IMR-90 (cell line): ENCODE measurements at places on chromosomes 6 and 20.
A peak's percentile ranks its signal among the peaks of the same experiment; 100 is the strongest.

DNA sequence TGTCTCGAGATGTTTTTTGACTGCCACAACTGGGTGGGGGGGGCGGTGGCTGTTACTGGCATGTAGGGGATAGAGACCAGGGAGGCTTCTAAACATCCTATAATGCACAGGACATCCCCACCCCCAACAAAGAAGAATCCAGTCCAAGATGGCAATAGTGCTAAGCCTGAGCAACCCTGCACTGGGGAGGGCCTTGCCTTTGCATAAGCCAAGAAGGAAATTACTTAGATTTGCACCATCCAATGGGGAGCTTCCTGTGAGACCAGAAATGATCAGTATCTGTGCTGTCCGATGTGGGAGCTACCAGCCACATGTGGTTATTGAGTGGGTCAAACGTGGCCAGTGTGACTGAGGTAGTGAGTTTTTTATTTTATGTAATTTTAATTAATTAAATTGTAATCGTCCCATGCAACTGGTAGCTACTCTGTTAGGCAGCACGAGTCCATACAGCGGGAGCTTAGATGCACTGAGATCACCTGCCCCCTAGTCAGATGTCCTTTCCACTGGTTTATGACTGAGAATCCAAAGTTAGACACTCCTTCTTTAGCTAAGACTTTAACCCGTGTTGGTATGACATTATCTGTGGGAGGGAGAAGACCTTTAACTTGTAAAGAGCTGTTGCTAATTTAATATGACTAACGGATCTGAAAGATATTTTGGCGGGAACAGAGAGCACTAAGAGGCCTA, 97.4 kb upstream of the NEDD9 start:
- DNase-seq: no peak

- no peak for DNase-seq
Observed at GRCh38 chr6:53244399-53244931, 95.8 kb upstream of the GCM1 start.

GRCh38 chr6:33140556-33140955, 51.7 kb downstream of the COL11A2 start:
- no peak for DNase-seq

DNA sequence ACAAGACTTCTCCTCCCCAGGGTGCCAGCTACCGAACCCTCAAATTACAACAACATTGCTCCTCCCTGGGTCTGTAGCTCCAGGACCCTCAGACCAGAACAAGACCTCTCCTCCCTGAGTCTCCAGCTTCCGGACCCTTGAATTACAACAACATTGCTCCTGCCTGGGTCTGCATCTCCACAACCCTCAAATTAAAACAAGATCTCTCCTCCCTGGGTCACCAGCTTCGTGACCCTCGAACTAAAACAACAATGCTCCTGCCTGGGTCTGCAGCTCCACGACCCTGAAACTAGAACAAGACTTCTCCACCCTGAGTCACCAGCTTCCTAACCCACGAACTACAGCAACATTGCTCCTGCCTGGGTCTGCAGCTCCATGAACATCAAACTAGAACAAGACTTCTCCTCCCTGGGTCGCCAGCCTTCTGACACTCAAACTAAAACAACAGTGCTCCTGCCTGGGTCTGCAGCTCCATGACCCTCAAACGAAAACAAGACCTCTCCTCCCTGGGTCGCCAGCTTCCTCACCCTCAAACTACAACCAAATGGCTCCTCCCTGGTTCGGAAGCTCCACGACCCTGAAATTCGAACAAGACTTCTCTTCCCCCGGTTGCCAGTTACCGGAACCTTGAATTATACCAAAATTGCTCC, 324.5 kb downstream of the PREX1 start:
- DNase-seq: no peak

DNA sequence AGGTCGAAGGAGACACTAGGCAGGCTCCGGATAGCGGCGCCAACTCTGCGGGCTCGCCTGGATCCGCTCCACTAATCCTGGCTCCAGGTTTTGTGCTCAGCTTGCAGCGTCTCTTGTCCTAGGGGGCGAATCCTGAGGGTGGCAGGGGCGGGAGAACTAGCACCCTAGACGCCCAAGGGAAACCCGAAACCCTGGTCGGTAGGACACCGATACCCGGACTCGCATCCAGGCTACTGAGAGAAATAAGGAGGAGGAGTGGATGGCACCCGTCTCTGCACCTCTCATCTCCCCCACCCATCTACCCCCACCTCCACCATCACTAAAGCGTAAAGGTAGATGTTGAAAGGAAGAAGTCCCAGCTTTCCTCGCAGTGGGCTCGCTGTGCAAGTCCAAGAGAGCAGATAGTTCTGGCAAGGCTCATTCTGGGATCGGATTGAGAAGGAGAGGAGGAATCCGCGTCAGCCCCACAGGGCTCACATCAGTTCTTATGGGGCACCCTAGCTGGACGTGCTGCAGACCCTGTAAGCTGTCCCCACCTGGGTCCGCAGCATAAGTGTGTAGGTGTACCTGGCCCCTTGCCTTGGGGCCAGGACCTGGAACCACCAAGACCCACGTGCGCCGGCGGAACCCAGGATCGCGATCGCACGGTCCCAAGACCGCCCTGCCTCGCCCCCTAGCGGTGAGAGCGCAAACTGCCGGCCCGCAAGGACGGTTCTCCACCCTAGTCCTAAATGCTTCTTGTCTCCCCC, 6.9 kb downstream of the SLC32A1 start:
- DNase-seq: peak; percentile 31

- peak; percentile 55 for DNase-seq
Observed at GRCh38 chr6:82178077-82178758, 69.3 kb downstream of the IBTK start.

DNA sequence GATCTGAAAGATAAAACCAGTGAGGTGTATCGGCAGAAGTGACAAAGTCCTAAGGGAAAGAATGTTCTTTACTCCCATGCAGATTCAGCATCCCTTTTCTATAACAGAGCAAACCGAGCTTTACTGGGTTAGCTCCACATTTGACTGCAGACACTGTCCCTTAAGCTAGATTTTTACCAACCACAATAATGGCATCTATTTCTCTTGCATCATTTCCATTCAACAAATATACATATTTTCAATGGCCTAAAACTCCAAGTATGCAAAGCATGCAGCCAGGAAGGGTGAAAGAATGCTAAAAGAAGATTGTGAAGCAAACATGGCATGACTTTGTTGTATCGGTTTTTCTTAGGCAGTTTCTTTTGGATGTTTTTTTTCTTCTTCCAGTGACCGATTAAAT, 255.4 kb downstream of the OGFRL1 start:
- DNase-seq: peak; percentile 48
